Activated CD8-positive, alpha-beta T cell treated with anti-CD3 and anti-CD28 coated beads for 36 hours (primary cell): ENCODE measurements at places on chromosomes 1 and 21. TPM values are rescaled to one million over a fixed set of nuclear protein-coding genes. Genes with fewer than 3 reads are reported as not detected.

The PUSL1 gene
- total RNA-seq = 25.4 TPM

The S100A12 gene
- total RNA-seq = not detected

The HSD3B2 gene
- total RNA-seq = not detected

The SLAMF7 gene
- total RNA-seq = 90.0 TPM

The FAM72A gene
- total RNA-seq = 31.9 TPM

The TMEM61 gene
- total RNA-seq = not detected

The DIPK1A gene
- total RNA-seq = 9.0 TPM

The DDAH1 gene
- total RNA-seq = 0.07 TPM

The GJC2 gene
- 3.4 TPM for total RNA-seq

The KCNH1 gene
- not detected for total RNA-seq

The FCRLA gene
- total RNA-seq = not detected

The NIBAN1 gene
- 10.1 TPM for total RNA-seq

The HLX gene
- total RNA-seq = not detected

The COL18A1 gene
- total RNA-seq = 9.4 TPM

The C8B gene
- total RNA-seq = not detected

The CD52 gene
- 344 TPM for total RNA-seq

The NEXN gene
- 2.8 TPM for total RNA-seq

The KIF21B gene
- 94.0 TPM for total RNA-seq

The DNALI1 gene
- total RNA-seq = not detected

The CDC7 gene
- total RNA-seq = 28.0 TPM

The VHLL gene
- not detected for total RNA-seq

The TBX15 gene
- total RNA-seq = not detected

The LRRC71 gene
- not detected for total RNA-seq

The TSPAN1 gene
- not detected for total RNA-seq

The CDK18 gene
- total RNA-seq = 8.4 TPM

The RHEX gene
- total RNA-seq = not detected

The MYOM3 gene
- total RNA-seq = not detected
